ENCODE measurements at places on chromosomes 12 and 14. TPM values are rescaled to one million over a fixed set of nuclear protein-coding genes. Genes with fewer than 3 reads are reported as not detected.

DNA sequence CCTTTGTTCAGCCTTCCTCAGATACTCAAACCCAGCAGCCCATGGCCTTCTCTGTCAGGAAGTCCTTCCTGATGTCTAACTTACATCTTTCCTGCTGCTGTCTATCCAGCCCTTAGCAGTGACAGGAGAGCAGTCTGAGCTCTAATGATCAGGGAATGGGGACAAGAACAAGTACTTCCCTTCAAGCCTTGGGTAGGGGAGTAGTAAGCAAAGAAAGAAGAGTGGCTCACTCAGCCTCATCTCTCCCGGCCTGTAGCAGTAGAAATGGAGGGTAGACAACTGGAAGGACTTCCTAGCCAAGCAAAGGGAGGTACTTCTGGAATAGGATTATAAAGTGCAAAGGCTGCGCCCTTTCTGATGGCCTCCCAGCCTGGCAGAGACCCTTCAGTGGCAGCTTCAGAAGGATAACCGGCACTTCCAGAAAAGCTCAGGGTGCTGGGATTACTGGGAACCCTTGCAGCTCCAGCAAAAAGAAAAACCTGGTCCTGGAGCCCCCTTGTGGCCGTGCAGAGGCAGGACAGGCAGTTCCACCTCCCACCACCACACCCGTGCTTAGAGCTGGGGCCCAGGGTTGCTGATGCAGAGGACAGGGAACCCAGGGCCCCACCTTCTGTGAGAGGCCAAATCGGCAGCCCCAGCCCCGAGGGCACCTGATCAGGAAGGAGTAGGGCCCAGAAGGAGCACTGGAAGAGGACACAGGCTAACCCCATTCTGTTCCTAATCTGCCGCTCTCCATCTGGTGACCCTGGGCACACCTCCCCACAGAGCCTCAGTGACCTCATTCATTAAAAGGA, 12.4 kb upstream of the SMUG1 start:
- peaks cover 82% of the 10 kb centered on the region for H3K27me3 ChIP-seq
- peak; percentile 98 for DNase-seq
- H3K4me3 ChIP-seq: no peak overlapping the region

GRCh38 chr12:123991372-123991951, 18.4 kb downstream of the ZNF664 start:
- no peak overlapping the region for H3K4me3 ChIP-seq
- no peak overlapping the region for H3K27ac ChIP-seq
- H3K27me3 ChIP-seq: no peaks in the 10 kb centered on the region
- peaks cover 16% of the 10 kb centered on the region for H3K4me1 ChIP-seq
- no peak for DNase-seq

GRCh38 chr12:93706387-93706786, 29.2 kb downstream of the CRADD start:
- H3K27ac ChIP-seq: no peak overlapping the region
- H3K36me3 ChIP-seq: no peaks in the 10 kb centered on the region
- no peaks in the 10 kb centered on the region for H3K27me3 ChIP-seq
- DNase-seq: no peak
- H3K4me3 ChIP-seq: no peak overlapping the region

DNA sequence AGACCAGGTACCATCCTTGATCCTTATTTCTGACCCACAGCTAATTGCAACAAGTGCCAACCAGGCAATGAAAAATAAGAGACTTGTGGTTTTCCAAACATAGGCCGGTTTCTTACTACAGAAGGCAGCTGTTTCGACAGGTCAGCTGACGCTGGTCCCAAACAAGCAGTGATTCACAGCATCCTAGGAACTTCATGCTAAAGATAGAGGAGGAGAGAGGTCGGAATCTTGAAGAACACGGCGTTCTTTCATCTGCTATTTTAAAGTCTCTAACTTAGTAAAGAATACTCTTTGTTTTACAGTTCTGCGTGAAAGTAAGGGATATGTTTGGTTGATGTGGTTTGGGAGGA, 28.1 kb upstream of the ADGRD1 start:
- no peaks in the 10 kb centered on the region for H3K27me3 ChIP-seq
- H3K27ac ChIP-seq: no peak overlapping the region
- no peak overlapping the region for H3K4me3 ChIP-seq
- no peaks in the 10 kb centered on the region for H3K36me3 ChIP-seq

DNA sequence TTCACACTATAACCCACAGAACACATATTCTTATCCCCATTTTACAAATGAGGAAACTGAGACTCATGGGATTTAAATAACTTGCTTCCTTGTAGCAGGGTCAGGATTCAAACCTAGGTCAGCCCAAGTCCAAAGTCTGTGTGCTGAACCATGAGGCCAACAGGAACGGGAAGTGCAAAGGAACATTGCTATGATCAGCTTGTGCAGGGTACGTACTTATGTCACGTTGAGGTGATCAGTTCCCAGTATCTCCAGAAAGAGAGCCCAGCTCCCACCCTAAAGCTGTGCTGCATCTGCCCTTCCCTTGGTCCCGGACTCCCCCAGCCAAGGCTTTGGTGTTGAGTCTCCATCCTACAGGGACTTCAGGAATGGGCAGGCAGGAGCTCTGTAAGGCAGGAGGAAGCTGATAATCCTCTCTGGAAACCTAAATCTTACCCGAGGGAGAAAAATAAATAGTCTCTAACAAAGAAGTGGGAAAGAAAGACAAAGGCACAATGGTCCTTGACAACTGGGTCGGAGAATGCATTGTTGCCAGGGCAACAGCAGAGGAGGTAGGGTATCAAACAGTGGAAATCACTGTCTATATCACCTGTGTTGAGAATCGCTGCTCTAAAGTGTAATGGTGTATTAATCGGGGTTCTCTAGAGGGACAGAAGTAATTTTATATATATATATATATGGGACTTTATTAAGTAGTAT, 82.5 kb upstream of the FICD start:
- no peak for DNase-seq
- peaks cover 40% of the 10 kb centered on the region for H3K27me3 ChIP-seq
- H3K4me1 ChIP-seq: no peaks in the 10 kb centered on the region
- H3K36me3 ChIP-seq: no peaks in the 10 kb centered on the region
- no peak overlapping the region for H3K27ac ChIP-seq

- H3K4me3 ChIP-seq: no peak overlapping the region
- no peaks in the 10 kb centered on the region for H3K36me3 ChIP-seq
- peaks cover 60% of the 10 kb centered on the region for H3K27me3 ChIP-seq
- H3K27ac ChIP-seq: no peak overlapping the region
- DNase-seq: no peak
Measured at GRCh38 chr12:52260361-52261207, 13.9 kb upstream of the KRT86 start.

DNA sequence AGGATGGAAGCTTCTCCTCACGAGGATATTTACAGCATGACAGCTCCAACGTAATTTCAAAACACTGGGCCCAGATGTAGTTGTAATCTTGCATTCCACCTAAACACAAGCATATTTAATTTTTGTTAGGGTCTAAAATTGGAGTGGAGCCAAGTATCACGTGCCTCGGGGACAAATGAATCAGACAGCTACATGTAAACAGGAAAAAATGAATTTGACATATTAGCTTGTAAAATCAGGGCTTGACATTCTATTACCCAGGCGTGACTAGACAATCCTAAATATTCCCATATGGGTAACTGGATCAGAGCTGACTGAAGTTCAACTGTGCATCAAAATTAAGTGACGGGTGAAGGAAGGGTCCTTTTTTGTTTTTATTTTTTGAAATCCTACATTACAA, 59.0 kb downstream of the MDM2 start:
- H3K27me3 ChIP-seq: no peaks in the 10 kb centered on the region
- DNase-seq: no peak
- H3K4me3 ChIP-seq: no peak overlapping the region
- no peaks in the 10 kb centered on the region for H3K4me1 ChIP-seq
- no peaks in the 10 kb centered on the region for H3K36me3 ChIP-seq
- no peak overlapping the region for H3K27ac ChIP-seq

DNA sequence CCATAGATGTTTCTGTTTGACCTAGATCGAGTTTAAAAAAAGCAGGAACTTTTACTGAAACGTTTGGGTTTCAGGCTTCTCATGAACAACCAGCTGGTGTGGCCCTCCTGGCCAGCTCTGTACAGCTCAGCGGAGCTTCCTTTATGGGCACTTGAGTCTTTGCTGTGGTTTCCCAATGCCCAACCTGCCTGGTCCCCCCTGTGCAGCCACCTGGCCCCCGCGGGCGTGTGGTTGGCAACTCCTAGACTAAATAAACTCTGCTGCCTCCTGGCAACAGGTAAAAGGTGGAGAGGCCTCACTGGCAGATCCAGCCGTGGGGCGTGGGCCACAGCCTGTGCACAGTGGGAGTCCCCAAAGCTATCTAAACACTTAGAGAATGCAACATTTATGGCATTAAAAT, 38.7 kb downstream of the ADGRD1 start:
- H3K27me3 ChIP-seq: no peaks in the 10 kb centered on the region
- no peak overlapping the region for H3K4me3 ChIP-seq
- no peaks in the 10 kb centered on the region for H3K36me3 ChIP-seq
- DNase-seq: no peak
- no peaks in the 10 kb centered on the region for H3K4me1 ChIP-seq
- no peak overlapping the region for H3K27ac ChIP-seq

- H3K4me1 ChIP-seq: no peaks in the 10 kb centered on the region
- H3K4me3 ChIP-seq: no peak overlapping the region
- peaks cover 8% of the 10 kb centered on the region for H3K36me3 ChIP-seq
- no peak overlapping the region for H3K27ac ChIP-seq
- peaks cover 3% of the 10 kb centered on the region for H3K27me3 ChIP-seq
- DNase-seq: no peak
Measured at GRCh38 chr14:91270619-91271018, 26.1 kb upstream of the GPR68 start.

Gene INHBC
- total RNA-seq: not detected

Gene GALNT9
- not detected for total RNA-seq

Gene PTPRQ
- not detected for total RNA-seq

Gene KLRC2
- not detected for total RNA-seq

Gene TRIM9
- total RNA-seq: 4.5 TPM

Gene PSMA6
- 422 TPM for total RNA-seq
